ENCODE measurements at places on chromosomes 11 and 22.

DNA sequence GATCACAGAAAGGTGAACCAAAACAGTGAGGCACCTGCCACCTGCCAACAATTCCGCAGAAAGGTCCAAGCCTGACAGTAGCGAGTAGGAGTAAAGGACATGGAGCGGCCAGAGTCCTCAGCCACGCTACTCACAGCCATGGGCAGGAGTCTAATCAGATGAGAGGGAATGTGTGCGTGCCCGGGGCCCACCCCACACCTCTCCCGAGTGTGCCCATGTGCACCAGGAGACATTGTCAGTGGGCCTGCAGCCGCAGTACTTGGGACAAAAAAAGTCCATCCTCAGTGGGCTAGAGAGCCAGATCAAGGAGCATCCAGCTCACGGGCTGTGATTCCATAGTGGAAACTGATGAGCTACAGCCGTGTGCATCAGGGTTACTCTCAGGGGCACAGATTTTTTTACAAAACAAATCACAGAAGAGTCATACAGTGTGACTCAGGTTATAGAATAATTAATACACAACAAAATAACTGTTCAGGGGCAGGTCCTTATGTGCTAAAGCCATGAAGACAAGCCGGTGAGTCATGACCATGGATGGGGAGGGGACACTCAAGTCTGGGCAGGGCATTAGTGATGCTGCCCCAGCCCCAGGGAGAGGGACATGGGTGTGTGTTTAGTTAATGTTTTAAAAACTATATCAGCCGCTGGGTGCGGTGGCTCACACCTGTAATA is 12.0 kb downstream of the SART1 start:
- no peak for DNase-seq

DNA sequence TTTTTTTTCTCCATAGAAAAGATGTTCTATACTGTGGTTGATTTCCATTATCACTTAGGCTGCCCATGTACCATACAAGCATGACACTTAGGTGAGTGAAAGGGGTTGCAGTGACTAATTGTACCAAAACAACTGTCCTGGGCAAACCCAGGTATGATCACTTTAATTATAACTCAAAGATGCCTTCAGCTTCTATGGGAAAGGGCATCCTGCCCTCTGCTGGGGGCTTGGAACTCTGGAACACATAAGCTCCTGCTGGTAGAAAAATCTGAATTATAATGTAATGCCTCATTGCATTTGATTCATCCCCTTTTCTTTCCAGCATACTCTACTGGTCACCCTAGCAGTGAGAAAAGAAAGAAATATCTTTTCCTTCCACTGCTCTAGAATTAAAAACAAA is 206.3 kb downstream of the DDX10 start:
- no peak for DNase-seq

DNA sequence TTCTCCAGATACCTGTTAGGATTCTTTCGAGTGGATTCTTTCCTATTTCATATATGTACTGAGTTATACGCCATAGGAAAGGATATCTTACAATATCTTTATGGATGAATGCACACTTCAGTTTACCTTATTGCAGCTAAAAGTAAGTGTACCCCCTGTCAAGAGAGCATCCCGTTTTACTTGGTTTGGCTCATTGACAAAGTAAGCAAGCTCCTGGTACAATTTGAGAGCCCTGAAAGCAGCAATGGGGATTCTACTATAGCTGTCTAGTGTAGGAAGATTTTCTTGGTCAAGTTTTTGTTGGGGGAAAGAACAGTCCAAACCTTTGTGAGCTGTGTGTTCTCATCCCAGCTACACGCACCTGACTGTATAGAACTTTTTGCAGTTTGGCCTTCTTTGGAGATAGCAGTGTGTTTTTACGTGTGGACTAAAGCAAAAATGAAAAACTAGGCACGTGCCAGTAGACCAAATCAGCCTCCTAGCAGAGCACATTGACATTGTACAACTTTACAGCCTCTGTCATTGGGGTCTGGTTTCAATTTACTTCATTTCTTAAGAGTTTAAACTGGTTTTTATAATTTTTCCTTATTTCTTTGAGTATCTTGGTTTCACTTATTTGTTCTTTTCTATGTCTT is 44.0 kb downstream of the PPP6R3 start:
- DNase-seq, result no peak

DNA sequence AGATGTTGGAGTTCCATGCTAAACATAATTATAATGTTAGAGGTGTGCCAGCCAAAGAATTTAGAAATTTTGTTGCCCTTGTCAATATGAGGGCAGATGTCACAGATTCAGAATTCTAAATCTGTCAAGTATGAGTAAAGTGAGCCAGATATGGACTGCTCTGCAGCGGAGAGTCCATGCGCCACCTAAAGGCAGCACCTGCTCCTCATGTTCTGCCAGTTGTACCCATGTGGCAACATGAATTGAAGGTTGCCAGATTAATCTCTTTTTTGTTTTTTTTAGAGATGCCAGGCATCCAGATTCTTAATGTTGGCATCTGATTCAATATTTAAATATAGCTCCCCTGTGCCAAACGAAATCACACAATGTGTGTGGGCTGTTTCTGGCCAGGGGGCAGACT is 678.6 kb upstream of the ANO5 start:
- DNase-seq, result no peak

GRCh38 chr11:13140873-13141655 is 131.9 kb downstream of the RASSF10 start:
- DNase-seq, result no peak

DNA sequence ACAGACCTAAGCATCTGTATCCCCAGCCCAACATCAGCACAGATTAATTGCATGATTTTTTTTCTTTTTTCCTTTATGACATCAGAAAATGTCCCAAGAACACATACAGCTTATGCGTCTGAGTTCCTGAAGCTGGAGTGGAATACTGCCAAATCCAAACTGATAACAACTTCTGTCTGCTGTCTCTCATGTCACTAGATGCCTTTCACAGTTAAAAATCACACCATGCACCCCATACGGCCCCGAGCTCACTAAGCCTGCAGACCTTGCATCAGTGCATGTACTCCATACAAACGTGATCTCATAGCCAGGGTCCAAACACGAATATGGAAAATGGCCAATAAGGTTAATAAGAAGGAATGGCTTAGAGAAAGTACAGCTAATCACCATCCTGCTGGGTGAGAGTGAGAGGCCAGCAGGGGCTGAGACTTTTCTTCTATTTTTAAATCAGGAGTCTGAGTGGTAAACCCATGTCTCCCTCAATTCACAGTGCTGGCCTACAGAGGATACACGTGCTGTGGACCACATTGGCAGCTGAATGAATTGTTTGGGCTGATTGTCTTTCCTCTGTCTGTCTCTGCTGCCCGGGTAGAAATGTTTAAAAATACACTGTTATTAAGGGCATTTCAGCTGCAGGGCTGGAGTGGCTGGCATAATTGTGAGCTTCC is 350.6 kb upstream of the RAG2 start:
- no peak for DNase-seq

GRCh38 chr11:121304759-121305158 is 12.2 kb downstream of the SC5D start:
- no peak for DNase-seq

GRCh38 chr22:41229730-41230400 is 10.9 kb downstream of the CHADL start:
- DNase-seq, result no peak

GRCh38 chr11:66012946-66013761 is 1.3 kb downstream of the CST6 start:
- no peak for DNase-seq

Measured in central memory CD4-positive, alpha-beta T cell (primary cell).